ENCODE measurements at places on chromosomes 16 and 17. TPM values are rescaled to one million over a fixed set of nuclear protein-coding genes. Genes with fewer than 3 reads are reported as not detected.

Gene IL32
- total RNA-seq = 1,884 TPM

GRCh38 chr17:32206861-32207260, 58.8 kb upstream of the RHBDL3 start:
- H3K27ac ChIP-seq = no peak overlapping the region
- no peak for DNase-seq
- H3K36me3 ChIP-seq = peaks cover 23% of the 10 kb centered on the region
- H3K27me3 ChIP-seq = no peaks in the 10 kb centered on the region

Gene ADGRG3
- total RNA-seq = 0.13 TPM

GRCh38 chr16:66247516-66248481, 118.7 kb upstream of the CDH5 start:
- no peak for DNase-seq
- H3K27ac ChIP-seq = no peak overlapping the region
- no peaks in the 10 kb centered on the region for H3K36me3 ChIP-seq
- H3K4me1 ChIP-seq = no peaks in the 10 kb centered on the region
- peaks cover 4% of the 10 kb centered on the region for H3K27me3 ChIP-seq

GRCh38 chr16:49437344-49437743, 63.7 kb downstream of the C16orf78 start:
- H3K4me3 ChIP-seq = no peak overlapping the region
- no peaks in the 10 kb centered on the region for H3K27me3 ChIP-seq

Gene CSF3
- not detected for total RNA-seq

Gene NUPR1
- total RNA-seq = not detected

DNA sequence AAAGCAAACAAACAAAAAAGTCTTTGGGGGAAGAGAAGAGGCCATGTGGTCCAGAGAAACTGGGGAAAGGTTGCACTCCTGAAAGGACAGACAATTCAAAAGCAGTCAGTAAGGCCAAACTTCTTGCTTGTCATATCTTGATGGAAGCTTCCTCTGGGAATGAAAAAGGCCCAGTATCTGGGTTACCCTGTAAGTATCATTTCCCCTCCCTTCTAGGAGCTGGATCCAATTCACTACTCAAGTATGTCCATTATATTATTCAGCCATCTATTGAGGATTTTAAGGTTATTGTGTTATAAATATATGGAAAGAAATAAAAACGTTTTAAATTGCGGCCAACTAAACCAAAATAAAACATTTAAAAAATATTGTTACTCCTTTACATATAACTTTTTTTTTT, 26.0 kb upstream of the MON1B start:
- DNase-seq = no peak
- no peaks in the 10 kb centered on the region for H3K4me1 ChIP-seq
- no peaks in the 10 kb centered on the region for H3K36me3 ChIP-seq

DNA sequence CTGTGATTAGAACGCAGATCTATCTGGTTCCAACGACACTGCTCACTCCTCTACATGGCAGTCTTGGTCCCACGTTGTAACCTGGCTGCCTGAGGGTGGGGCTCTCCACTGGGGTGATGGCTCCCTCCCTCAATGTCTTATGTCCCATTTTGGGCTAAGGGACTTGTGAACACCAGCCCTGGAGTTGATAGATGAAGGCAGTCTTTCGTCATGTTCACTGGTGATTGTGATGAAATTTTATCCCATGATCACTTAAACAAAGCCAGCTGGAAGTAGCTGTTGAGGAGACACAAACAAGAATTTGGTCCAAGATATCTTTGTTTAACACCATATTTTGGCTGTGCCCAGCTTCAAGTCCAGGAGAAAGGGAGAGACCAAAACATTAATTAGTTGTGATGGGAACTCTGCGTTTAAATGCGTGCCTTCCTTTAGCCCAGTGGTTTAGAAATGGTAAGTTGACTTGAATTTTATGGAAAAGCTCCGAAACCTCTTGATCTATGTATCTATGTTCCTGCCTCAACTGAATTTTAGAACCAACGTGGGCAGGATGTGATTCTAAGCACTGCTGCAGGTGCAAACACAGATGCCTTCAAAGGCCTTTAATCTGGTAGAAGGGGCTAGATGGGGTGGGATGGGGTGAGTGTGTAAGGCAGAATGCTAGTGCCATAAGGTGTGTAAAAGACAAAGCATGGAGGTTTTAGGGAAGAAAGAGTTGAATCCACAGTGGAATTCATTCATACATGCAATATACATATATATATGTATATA, 186.8 kb upstream of the IRX3 start:
- no peaks in the 10 kb centered on the region for H3K36me3 ChIP-seq
- no peaks in the 10 kb centered on the region for H3K4me1 ChIP-seq
- no peak for DNase-seq
